ENCODE measurements at places on chromosomes 11 and 22. TPM values are rescaled to one million over a fixed set of nuclear protein-coding genes. Genes with fewer than 3 reads are reported as not detected.

The PRDM11 gene
- total RNA-seq = 9.3 TPM

DNA sequence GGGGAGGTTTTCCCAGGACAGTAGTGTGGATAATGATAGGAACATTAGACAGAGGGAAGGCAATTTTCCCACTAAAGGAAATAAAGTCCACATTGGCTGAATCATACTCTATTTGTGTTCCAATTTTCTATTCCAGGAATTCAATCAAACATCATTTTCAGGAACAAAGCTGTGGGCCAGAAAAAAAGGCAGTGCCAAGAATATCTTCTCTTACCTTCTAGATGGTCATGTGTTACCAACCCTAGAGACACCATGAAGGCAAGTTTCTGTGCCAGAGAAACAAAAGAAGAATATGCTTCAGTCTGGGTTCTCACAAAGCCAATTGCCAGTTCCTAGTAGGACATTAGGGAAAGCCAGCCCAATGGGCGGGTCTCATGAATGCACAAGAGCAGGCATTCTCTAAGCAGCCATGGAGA is 27.5 kb downstream of the LARGE2 start:
- H3K27me3 ChIP-seq = no peaks in the 10 kb centered on the region
- no peak for DNase-seq
- H3K4me1 ChIP-seq = no peaks in the 10 kb centered on the region
- no peak overlapping the region for H3K27ac ChIP-seq
- no peak overlapping the region for H3K4me3 ChIP-seq
- 0 out of 2 replicates have a peak, but pooled peaks cover 3% of the 10 kb centered on the region for H3K36me3 ChIP-seq

DNA sequence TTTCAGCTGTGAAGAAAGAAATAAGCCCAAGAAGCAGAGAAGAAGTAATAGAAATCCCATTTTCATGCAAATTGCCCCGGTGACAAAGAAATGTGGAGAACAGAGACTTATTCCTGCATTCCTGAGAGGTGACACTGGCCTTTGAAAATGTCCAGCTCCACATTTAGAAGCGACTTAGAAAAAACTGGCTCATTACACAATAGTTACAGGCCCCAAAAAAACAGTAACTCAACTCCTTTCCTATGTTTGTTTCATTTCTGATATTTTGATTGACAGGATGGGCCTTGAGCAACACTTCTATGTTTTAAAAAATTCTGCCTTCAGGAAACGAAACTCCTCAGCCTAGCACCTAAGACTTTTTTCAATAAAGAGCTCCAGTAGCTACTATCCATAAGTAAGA is 726.9 kb upstream of the TENM4 start:
- H3K27me3 ChIP-seq = no peaks in the 10 kb centered on the region
- DNase-seq = no peak
- H3K4me3 ChIP-seq = no peak overlapping the region

DNA sequence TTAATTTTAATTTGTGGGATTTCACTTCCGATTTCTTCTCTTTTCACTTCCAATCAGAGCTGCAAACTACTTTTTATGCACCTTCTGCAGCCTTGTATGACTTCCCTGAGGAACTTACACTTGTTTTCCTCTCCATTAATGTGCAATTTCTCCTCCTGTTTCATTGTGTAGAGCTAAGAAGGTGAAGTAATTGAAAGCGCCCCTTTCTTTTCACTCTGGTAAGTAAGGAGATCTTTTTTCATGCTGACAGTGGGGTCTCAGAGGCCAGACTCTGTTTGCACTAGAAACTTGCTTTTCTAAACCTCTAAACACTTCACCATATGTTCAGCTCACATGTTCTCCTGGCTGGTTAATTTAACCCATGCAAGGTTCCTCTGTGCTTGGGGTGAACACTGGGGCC is 117.0 kb downstream of the FANCF start:
- no peak for DNase-seq
- H3K27ac ChIP-seq = no peak overlapping the region
- H3K27me3 ChIP-seq = no peaks in the 10 kb centered on the region

DNA sequence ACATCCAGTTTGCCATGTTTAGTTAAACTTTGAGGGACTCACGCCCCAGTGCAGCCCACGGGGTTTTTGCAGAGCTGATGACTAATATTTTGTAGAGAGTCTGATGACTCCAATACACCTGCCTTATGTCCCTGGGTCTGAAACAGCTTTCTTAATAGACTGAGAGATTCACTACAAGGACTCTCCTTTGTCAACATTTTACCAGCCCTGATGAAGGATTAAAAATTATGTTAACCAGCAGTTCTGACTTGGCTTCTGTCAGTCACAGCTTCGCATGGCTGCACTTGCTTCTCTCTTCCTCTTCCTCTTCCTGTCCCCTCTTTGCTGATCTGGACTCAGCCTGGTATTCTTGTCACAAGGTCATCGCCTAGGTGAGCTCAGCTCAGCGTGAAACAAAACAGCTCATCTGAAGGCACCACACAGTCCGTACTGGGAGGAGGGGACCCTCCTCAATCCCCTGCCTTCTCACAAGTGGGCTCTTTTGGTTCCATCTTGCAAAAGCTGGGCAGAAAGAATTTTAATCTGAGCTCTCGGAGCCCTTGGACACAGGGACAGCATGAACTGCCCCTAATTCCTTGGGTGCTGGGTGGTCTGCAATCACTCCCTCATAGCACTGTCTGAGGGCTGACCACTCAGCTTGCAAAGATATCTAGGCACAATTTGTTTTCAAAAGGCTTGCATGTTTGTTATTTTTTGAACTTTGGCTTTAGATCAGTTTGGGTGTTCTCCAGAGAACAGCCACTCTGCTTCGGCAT is 38.1 kb upstream of the POU2AF1 start:
- H3K27ac ChIP-seq = no peak overlapping the region
- no peaks in the 10 kb centered on the region for H3K27me3 ChIP-seq
- H3K36me3 ChIP-seq = no peaks in the 10 kb centered on the region
- no peak overlapping the region for H3K4me3 ChIP-seq
- H3K4me1 ChIP-seq = no peaks in the 10 kb centered on the region

GRCh38 chr11:59710136-59710847 is 3.4 kb downstream of the OR10V1 start:
- H3K4me1 ChIP-seq = peaks cover 18% of the 10 kb centered on the region
- no peaks in the 10 kb centered on the region for H3K36me3 ChIP-seq
- DNase-seq = no peak
- H3K27me3 ChIP-seq = no peaks in the 10 kb centered on the region
- no peak overlapping the region for H3K27ac ChIP-seq
- no peak overlapping the region for H3K4me3 ChIP-seq

GRCh38 chr11:134658481-134659225 is 246.6 kb upstream of the B3GAT1 start:
- H3K36me3 ChIP-seq = no peaks in the 10 kb centered on the region
- H3K27ac ChIP-seq = no peak overlapping the region

DNA sequence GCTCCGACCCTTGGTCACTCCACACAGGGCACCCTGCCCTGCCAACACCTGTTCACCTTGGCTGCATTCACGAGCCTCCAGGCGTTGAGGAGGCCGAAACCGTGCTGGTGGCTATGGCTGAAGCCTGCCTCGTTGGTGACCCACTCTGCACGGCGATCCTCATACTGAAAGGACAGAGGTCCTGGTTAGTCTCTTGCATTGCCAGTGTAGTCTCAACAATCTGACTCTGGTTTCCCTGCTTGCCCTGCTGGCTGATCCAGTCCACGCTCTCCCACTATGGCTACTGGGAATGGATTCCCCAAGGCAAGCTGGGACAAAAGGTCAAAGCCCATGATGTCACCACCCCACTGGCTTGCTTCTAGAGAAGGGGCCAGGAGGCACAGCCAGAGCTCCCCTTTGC is 12.9 kb downstream of the PCSK7 start:
- H3K27me3 ChIP-seq = no peaks in the 10 kb centered on the region
- H3K4me3 ChIP-seq = no peak overlapping the region
- DNase-seq = no peak
- H3K36me3 ChIP-seq = peaks cover 19% of the 10 kb centered on the region

The TMEM121B gene
- 0.57 TPM for total RNA-seq

- DNase-seq = no peak
- no peaks in the 10 kb centered on the region for H3K27me3 ChIP-seq
- H3K4me1 ChIP-seq = no peaks in the 10 kb centered on the region
- no peak overlapping the region for H3K4me3 ChIP-seq
Measured at GRCh38 chr11:93143800-93144199, 54.0 kb downstream of the SLC36A4 start.

The BCO2 gene
- total RNA-seq = 4.0 TPM

DNA sequence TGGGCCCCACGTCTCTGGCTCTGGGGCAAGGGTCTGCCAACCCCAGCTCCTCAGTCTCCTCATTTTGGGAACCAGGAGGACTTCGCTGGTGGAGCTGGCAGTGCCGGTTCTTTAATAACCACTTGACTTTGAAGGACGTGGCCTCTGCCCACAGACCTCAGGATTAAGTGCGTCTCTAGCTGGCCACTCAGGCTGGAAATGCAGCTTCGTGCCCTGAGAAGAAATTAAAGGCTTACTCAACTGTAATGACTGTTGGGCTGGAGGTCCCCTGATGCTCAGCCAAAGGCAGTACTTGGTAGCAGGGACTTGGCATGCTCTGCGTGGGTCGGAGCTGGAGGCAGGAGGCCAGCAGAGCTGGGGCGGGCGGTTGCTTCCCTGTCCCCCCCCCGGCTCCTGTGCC is 16.7 kb upstream of the PARVG start:
- H3K36me3 ChIP-seq = no peaks in the 10 kb centered on the region
- no peaks in the 10 kb centered on the region for H3K27me3 ChIP-seq
- H3K4me1 ChIP-seq = no peaks in the 10 kb centered on the region
- no peak overlapping the region for H3K4me3 ChIP-seq

The PTPRCAP gene
- total RNA-seq = 1.4 TPM

The POLD3 gene
- total RNA-seq = 18.9 TPM

GRCh38 chr11:99519095-99519494 is 498.3 kb downstream of the CNTN5 start:
- no peak overlapping the region for H3K27ac ChIP-seq
- H3K27me3 ChIP-seq = no peaks in the 10 kb centered on the region
- no peak overlapping the region for H3K4me3 ChIP-seq
- no peaks in the 10 kb centered on the region for H3K4me1 ChIP-seq
- no peak for DNase-seq
- no peaks in the 10 kb centered on the region for H3K36me3 ChIP-seq

- no peaks in the 10 kb centered on the region for H3K4me1 ChIP-seq
- H3K27ac ChIP-seq = no peak overlapping the region
- DNase-seq = no peak
- H3K27me3 ChIP-seq = no peaks in the 10 kb centered on the region
- H3K36me3 ChIP-seq = no peaks in the 10 kb centered on the region
Measured at GRCh38 chr11:81237139-81237538, 1496.5 kb downstream of the FAM181B start.

DNA sequence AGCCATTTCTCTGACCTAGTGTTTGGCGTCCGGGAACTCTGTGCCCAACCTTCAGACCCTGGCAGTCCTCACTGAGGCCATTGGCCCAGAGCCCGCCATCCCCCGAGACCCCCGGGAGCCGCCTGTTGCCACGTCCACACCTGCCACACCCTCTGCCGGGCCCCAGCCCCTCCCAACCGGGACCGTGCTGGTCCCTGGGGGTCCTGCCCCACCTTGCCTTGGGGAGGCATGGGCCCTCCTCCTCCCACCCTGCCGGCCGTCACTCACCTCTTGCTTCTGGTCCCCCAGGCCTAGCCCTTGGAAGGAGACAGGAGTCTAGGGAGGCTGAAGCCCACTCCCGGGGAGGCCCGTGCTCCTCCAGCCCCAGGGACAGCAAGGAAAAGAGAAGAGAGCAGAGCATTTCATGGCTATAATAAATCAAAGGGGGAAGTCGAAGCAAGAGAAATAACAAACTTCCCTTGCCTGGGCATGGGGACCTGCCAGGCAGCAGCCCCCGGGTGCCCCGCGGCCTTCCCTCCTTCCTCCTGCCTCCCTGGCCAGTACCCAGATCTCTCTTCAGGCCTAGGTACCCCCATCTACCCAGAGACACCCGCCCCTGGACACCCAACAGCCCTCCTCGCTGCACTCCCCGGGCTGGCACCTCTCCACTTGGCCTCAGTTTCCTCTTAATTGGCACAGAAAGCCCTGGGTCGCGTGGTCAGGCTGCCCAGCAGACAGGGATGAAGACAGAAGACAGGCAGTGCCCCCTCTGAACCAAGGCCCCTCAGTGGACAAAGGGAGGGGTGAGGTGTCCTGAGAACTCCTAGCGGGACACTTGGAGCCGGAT is 13.0 kb upstream of the SLC39A13 start:
- no peak overlapping the region for H3K27ac ChIP-seq
- H3K4me3 ChIP-seq = no peak overlapping the region
- H3K27me3 ChIP-seq = no peaks in the 10 kb centered on the region
- H3K4me1 ChIP-seq = no peaks in the 10 kb centered on the region
- no peaks in the 10 kb centered on the region for H3K36me3 ChIP-seq
- no peak for DNase-seq

DNA sequence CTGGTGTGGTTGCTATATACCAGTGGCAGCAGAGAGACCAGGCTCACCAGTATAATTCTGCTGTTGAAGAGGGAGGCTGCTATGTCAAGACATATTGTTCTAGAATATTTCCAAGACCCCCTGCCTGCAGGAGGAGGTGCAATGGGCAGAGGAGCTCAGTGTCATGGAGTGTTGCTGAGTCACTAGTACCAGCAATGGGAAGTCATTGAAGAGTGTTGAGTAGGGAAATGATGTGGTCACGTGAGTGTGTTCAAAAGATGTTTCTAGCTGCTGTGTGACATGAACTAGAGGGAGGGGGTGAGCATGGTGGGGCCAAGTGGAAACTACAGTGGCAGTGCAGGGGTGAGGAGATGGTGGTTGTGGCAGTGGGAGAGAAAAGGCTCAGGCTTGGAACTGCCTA is 76.3 kb upstream of the BIRC3 start:
- no peak overlapping the region for H3K27ac ChIP-seq
- H3K4me3 ChIP-seq = no peak overlapping the region

The MYOD1 gene
- total RNA-seq = not detected

DNA sequence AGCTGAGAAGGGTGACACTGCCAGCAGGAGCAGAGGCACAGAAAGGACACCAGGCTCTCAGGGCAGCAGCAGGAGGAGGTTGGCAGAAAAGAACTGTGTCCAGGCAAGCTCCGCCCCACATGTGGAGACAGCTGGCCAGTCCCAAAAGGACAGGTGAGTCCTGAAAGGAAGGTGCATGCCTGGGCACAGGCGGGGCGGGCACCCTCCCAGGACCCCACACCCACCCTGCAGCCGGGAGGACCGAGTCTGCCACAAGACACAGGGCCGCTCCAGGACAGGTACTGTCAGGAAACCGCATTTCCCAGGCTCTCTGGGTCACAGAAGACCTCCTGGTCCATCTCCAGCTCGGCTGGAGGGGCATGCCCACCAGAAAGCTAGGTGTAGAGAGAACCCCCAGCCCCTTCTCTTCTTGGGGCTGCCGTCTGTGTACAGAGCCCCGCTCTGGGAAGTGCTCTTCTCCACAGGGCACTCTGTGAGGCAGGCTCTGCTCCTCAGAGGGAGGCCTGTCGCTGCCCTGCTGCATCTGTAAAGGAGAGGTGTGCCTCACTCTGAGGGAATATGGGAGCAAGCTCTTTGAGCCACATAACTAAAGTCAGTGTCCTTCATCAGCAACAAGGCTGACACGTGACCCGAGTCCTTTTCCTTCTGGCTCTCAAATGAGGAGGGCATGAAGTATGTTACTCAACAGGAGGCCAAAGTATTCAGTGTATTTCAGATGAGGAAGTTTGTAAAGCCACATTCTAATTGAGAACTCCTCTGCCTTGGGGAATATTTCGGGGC is 50.5 kb downstream of the CLTCL1 start:
- H3K27ac ChIP-seq = no peak overlapping the region
- no peak overlapping the region for H3K4me3 ChIP-seq

The GNG3 gene
- not detected for total RNA-seq

Measured in HCT116 (cell line).